ENCODE measurements at places on chromosomes 3 and 15.

GRCh38 chr3:126782536-126782935, 78.5 kb downstream of the CHCHD6 start:
- DNase-seq, result no peak

DNA sequence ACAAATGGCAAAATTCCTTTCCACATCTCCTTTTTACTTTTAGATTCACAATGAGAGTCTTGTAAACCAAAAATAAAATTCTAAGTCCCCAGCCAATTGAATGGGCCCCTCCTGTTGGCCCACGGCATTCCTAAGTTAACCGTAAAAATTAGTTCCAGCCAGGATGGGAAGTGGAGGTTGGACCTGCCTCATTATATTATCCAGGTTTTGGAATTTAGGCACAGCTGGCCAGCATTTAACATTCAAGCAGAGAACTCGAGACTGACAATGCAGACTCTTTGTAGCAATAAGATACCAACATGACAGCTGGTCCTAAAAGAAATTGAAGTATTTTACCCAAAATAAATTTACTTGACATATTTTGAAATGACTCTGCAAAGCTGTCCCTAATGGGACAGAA, 321.0 kb upstream of the NAALADL2 start:
- DNase-seq, result no peak

GRCh38 chr3:72390841-72391240, 457.4 kb downstream of the SHQ1 start:
- DNase-seq, result no peak

GRCh38 chr3:18716101-18716500, 291.0 kb upstream of the SATB1 start:
- no peak for DNase-seq

- peak; percentile 99 for DNase-seq
Measured at GRCh38 chr15:66386204-66387123, at the start of gene MAP2K1. MAP2K1 (plus strand) TSS chr15:66386912; CDS start chr15:66387348, 436 bp downstream.

DNA sequence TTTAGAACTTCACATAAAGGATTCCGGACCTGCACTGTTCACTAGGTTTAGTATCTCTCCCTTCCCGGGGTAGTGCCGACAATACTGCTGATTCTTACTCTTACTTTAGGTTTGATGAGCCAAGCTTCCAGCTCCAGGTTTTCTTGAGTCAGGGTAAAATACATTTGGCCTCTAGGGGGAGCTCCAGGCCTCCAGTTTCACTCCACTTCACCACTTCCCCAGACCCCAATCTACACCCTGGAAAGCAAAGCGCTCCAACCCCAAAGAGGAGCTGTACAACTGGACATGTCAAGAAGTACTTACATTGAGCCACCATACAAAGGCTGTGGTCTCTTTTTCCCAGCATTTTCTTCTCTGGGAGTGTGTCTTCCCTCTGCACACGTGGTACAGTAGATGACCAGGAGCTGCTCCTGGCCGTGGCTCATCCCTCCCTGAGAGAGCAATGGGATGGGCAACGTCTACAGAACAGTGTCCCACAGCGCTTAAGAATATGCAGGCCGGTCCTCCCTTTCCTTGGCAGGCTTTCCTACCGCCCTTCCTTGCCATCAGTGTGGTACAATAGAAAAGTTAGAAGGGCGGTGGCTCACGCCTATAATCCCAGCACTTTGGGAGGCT, 93.9 kb upstream of the CCDC80 start:
- DNase-seq, result peak; percentile 31

- no peak for DNase-seq
Measured at GRCh38 chr3:196985954-196986885, 17.6 kb upstream of the PIGZ start.

GRCh38 chr3:145191543-145191942, 969.4 kb downstream of the PLOD2 start:
- DNase-seq, result no peak

GRCh38 chr15:35440265-35440664, 105.7 kb downstream of the DPH6 start:
- no peak for DNase-seq

GRCh38 chr15:65870889-65871533, 1.7 kb downstream of the RAB11A start:
- DNase-seq, result peak; percentile 69

- no peak for DNase-seq
Measured at GRCh38 chr3:30222441-30222840, 384.0 kb upstream of the TGFBR2 start.

DNA sequence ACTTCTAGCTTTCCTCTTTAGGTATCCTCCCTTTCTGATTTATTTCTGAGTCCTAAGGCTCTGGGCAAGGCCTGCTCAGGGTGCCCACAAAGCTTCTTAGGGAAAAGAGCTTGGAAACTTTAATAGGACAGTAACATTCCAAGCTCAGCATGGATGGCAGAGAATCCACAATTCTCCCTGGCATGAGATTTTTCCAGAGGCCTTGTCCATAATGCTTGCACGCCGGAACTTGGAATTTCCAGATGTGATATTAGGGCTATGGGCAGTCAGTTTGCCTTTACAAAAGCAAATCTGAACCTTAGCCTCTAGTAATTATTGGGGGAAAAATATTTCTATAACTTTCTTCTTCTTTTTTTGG, 139.0 kb upstream of the RBMS3 start:
- no peak for DNase-seq

DNA sequence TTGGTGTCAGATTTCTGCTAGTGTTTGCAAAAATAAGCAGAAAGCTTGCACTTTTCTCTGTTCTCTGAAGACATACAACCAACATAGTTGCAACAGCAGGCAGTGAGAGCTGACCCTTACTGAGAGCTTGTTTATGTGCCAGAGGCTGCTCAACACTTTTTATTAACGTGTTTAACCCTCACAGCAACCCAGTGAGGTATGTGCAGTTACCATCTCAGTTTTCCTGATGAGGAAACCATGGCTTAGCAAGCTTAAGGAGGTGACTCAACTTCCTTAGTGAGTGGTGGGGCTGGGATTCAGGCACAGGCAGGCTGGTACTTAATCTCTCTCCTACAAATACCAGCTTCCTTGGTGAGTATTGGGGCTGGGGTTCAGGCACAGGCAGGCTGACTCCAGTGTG, 158.1 kb upstream of the CTDSPL start:
- DNase-seq, result no peak

GRCh38 chr3:72344236-72344635, 504.0 kb downstream of the SHQ1 start:
- DNase-seq, result no peak

- no peak for DNase-seq
Measured at GRCh38 chr3:30186741-30187219, 419.6 kb upstream of the TGFBR2 start.

DNA sequence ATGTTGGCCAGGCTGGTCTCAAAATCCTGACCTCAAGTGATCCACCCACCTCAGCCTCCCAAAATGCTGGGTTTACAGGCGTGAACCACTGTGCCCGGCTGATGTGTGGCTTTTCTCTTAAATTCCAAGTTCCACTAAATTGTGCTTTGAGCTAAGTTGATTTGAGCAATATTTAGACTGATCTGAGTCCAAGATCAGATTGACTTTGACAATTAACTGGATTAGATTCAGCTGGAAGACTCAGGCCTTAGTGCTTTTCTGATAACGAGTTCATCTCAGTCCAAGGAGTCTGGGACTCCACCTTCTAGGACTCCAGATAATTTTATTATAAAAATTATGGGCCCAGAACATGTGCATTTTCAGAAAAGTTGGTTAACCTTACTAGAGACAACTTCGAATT, 94.4 kb upstream of the FAM174B start:
- DNase-seq, result peak; percentile 14

DNA sequence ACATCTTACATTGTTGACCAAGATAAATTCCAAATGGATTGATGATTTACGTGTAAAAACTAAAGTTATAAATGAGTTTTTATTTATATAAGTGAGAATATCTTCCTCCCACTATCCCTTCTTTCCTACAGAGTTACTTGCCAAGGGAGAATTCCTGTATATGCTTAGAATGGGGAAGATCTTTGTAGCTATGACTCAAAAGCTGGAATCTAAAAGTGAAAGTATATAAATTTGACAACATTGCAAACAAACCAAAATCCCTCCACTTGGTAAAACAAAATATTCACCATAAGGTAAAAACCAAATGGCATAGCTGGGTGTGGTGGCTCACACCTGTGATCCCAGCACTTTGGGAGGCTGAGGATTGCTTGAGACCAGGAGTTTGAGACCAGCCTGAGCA, 52.7 kb upstream of the GCNT3 start:
- no peak for DNase-seq

GRCh38 chr3:134060561-134061385, 31.0 kb upstream of the SLCO2A1 start:
- no peak for DNase-seq

GRCh38 chr3:10815487-10815886, 541 bp upstream of the SLC6A11 start:
- DNase-seq, result no peak

GRCh38 chr3:167113035-167113830, 266.9 kb downstream of the ZBBX start:
- DNase-seq, result peak; percentile 28

DNA sequence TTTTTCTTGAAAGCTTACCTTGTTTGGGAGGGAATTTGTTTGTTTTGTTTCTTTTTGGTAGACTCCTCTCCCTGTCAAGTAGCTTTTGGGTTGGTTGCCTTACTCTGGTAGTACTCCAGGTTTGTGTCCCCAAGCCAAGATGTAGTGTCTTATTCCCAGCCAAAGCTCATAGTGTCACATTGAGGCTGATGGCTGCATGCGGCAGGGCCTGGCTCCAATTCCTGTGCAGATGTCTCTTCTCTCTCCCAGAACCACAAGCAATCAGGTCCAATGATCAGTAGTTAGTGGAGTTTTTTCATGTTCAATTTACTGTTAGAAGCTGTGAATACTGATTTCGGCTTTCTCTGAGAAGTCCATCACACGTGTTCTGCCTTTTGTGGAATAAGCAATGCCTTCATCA, 221.1 kb upstream of the THBS1 start:
- no peak for DNase-seq

DNA sequence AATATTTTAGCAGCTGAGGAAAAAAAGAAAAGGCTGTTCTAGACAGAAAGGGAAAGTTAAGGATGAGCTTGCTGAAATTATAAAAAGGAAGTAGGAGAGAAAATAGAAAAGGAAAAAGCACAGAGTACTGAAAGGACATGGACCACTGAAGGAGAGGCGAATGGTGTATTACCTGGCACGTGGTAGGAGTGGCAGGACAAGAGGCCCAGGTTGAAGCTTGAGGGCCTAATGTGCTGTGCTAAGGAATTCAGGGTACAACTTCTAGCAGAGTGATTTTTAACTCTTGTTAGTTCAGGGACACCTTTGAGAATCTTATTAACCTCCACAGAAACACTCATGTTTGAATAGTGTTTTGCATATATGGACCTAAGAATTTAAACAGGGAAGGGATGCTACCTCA, 60.0 kb upstream of the CRTC3 start:
- no peak for DNase-seq

DNA sequence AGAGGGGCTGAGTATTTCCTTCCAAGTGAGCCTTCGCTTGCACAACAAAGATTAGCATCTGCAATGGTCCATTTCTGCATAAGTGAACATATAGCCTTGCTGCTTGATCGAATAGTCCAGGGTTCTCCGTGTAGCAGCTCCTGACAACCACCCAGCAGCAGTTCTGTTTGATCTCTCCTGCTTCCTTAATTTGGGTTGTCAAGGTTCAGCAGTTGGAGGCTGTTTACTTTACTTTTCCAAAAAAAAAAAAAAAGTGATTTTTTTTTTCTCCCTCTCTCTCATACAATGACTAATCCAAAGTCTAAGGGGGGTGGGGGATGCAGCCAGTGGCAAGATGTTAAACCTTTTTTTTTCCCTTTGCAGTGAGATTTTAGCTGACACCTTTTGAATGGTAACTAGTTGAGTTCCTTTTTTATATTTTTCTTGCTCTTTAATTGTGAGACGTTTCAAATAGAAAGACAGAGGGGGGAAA, 3.6 kb downstream of the FOXP1 start:
- peak; percentile 44 for DNase-seq

DNA sequence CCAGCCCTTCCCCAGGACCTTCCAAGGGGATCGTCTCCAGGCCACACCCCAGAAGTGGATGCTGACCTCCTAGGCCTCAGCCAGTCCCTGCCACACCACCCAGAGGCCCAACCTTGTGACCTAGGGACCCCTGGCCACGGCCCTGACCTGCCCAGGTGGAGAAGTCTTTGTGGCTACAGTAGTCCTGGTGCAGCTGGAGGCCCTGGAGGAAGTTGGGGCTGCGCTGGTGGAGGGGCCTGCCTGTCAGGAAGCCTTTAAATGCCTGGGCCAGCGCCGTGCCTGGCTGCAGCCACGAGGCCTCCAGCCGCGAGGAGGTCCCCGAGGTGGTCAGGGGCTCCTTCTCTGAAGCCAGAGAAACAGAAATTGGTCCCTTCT, 23.4 kb downstream of the PLA2G4D start:
- no peak for DNase-seq
